MCF 10A (cell line): ENCODE measurements at places on chromosomes 1 and 21.

DNA sequence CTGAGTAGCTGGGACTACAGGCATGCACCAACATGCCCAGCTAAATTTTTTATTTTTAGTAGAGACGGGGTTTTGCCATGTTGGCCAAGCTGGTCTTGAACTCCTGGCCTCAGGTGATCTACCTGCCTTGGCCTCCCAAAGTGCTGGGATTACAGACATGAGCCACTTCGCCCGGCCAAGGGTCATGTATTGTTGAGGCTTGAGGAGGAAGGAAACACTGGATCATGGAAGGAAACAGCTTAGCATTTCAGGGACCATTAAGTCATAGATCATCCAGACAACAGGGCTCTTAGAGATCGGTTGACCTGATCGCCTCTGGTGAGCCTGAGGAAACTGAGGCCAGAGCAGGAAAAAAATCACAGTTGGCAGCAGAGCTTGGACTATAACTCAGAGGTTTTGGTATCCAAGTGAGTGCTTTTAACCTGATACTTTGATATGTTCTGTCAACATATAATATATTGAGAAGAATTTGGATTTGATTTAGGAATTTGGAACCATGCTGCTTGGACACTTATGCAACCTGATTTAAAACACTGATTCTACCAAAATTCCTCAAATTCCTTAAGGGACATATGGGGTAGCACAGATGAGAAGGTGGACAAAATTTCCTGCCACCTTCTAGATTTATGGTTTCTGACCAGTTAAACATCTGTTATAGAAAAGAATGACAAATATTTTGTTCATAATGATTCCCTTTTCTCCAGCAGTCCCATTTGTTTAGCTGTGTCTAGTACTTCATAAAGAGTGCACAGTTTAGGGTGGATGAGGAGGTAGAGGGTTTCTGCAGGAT is 13.1 kb upstream of the BMP8A start:
- DNase-seq: no peak

- no peak for DNase-seq
Measured at GRCh38 chr1:218848009-218848408, 325.7 kb upstream of the LYPLAL1 start.

GRCh38 chr1:32848354-32849063 is 22.2 kb downstream of the FNDC5 start:
- no peak for DNase-seq

DNA sequence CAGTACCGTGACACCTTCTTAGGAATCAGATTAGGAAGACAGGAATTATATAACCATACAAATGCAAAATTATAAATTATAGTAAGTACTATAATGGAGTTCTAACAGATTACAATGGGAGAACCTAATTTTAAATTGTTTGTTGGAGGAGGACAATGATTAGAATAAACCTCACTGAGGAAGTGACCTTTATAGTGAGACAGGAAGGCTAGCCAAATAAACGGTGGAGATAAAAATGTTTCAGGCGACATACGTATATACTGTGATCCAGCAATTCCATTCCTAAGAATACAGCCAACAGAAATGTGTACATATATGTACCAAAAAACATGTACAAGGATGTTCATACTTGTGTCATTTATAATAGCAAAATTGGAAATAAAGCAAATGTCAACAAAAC is 15.2 kb downstream of the SYNJ1 start:
- no peak for DNase-seq

DNA sequence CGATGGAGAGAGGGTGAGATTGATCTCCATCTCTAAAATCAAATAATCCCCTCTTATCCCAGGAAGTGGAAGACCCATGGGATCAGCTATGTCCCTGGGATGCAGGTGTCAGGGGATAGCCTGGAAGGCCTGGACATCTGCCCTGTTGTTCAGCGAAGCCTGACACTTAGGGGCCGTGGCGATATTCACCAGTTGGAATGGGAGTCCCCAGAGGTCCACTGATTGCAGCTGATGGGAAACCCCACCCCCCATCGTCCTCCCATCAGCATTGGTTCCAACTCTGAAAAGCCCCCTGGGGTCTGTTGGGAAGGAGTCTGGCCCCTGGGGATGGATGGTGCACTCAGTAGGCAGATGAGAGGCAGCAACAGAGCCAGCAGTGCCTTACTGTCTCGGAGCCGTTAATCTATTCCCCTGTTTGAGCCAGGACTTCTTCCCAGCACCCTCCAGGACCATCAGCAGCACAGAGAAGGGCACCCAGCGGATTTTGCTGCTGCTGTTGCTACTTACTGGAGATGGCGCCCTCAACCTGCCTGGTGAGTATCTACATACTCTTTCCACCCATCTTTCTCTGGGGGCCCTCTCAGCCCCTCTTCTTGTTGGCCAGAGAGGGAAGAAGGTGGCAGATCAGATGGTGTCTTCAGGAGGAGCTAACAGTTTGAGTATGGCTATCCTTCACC is 13.4 kb downstream of the CATSPER4 start:
- no peak for DNase-seq

- DNase-seq: no peak
Measured at GRCh38 chr1:23521588-23521987, 9.4 kb downstream of the E2F2 start.

- DNase-seq: no peak
Measured at GRCh38 chr1:8643542-8644536, 173.6 kb downstream of the RERE start.

DNA sequence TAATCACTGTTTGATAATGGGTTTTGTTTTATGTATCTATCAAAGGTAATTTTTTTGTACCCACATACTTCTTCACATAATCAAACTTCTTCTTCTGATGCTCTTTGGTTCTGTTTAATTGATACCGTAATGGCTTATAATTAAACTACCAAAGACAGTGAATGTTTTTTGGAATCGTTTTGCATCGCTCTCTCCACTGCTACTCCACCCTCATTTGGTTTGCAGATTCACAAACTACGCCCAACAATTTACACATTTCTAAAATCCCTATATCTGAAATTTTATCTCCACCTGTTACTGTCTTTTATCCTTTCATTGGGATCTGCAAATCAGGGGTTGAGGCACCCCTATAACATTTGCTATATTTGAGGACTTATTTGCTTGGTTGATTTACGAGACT is 319.6 kb downstream of the RWDD3 start:
- no peak for DNase-seq
